ENCODE measurements at places on chromosomes 2 and 18.

DNA sequence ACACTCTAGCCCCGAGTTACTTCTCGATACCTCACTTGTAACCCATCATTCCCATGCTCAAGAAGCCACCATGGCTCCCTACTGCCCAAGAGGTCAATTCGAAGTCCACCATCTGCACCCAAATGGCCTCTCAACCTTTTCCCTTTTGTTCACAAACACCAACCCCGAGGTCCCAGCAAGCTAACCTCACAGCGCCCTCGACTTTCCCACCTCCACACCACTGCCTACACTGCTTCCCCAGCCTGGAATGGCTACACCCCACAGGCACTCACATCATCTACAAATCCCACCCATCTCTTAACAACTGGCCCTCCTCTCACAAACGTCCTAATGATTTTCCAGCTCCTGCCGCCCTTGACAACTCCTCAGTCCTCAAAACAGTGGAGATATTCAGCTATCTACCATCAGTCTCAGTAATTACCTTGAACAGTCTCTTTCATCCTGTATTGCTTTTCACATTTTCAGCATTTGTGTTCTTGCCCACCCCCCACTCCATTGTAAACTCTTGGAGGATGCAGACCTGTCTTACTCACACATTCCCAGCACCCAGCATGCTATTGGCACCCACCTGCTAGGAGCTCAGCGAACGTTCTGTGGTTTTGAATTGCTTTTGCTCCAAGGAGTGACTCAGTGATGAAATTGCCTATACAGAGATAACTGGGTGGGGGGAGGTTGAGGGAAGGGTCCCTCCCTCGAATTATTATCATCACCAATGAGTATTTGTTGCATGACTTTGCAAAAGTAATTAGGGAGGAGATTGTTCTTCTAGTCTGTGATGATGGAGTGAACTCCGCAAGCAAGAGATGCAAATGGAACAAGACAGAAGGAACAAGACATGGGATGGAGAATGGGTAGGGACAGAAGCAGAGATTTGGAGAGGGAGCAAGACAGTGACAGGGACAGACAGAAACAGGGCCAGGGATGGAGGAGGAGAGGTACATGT lies 106.8 kb downstream of the CYP26B1 start:
- no peak for DNase-seq

DNA sequence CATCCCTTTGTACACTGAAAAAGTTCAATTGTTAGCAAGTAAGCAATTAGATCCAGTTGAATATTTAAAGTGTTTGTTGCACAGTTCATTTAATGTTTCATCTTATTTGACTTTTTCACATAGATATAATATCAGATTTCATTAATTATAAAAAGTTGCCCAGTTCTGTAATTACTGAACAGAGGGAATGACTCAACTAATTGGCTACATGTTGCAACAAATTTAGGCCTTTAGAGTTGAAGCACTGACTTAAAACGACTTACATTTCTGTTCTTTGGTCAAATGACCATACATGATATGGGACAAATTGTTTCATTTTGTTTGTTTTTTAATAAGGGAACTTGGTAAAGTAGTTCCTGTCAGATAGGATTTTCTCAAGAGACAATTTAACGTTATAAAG lies 68.5 kb upstream of the FAM117B start:
- no peak for DNase-seq

- no peak for DNase-seq
These were observed 79.0 kb downstream of the TLK1 start for GRCh38 chr2:171081649-171082111.

GRCh38 chr2:66661253-66662173 lies 226.6 kb downstream of the MEIS1 start:
- no peak for DNase-seq

- no peak for DNase-seq
These were observed 886 bp upstream of the STK25 start for GRCh38 chr2:241509155-241509784.
